GM23338 (cell line): ENCODE measurements at places on chromosomes 6 and 20. TPM values are rescaled to one million over a fixed set of nuclear protein-coding genes. Genes with fewer than 3 reads are reported as not detected.

OLIG3 gene
- total RNA-seq = 0.27 and 1.1 TPM in 2 replicates

LTB gene
- total RNA-seq = not detected in 2 replicates

KCNK16 gene
- total RNA-seq = not detected in 2 replicates

GRCh38 chr20:18108326-18108725, 29.3 kb upstream of the KAT14 start:
- H3K4me1 ChIP-seq = no peaks in the 10 kb centered on the region
- no peaks in the 10 kb centered on the region for H3K36me3 ChIP-seq
- DNase-seq = no peak
- H3K27me3 ChIP-seq = no peaks in the 10 kb centered on the region
- H3K4me3 ChIP-seq = no peak overlapping the region
- no peak overlapping the region for H3K27ac ChIP-seq

- H3K4me1 ChIP-seq = no peaks in the 10 kb centered on the region
- H3K4me3 ChIP-seq = no peak overlapping the region
- no peaks in the 10 kb centered on the region for H3K36me3 ChIP-seq
- H3K27ac ChIP-seq = no peak overlapping the region
- no peak for DNase-seq
These were observed 45.7 kb downstream of the TINAG start for GRCh38 chr6:54353975-54354374.

DNA sequence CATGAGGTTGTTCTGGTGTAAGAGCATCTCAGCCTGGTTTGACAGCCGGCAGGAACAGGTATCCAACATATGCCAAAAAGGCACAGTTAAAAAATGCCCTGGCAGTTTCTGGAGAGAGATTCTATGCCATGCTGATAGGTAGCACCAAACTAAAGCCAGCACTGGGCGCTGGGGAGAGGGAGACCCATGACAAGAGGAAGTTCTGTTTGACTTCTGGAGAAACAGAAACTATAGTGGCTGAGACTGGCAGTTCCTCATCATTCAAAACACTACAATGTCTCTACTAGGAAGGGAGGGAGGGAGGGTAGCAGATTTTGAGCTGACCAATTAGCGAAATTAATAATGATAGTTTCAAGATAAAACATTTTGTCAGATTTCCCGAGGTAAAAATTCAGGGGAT, 174.1 kb downstream of the ADAT2 start:
- H3K27me3 ChIP-seq = no peaks in the 10 kb centered on the region
- H3K4me3 ChIP-seq = no peak overlapping the region
- no peak overlapping the region for H3K27ac ChIP-seq
- no peaks in the 10 kb centered on the region for H3K4me1 ChIP-seq

DNA sequence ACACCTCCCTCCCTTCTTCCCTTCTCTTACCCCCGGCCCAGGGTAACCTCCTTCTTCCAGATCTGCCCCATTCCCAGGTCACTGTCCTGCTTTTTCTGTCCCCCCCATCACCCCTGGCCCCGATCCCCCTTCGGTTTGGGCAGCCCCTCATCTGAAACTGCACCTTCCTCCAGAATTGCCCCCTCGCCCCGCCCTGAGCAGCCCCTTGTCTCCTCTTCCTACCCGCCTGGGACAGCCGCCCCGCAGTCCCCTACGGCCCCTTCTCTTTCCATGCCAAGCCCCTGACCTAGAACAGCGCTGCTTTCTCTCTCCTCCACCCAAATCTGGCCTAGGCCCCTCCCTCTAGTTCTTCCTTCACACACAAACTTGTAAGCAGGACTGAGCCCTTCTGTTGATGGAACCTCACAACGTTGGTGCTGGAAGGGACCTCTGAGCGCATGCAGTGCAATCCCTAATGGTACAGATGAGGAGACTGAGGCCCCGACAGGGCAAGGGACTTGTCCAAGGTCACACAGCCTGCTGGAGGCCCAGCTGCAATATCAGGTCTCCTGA, 630 bp downstream of the PPP2R5D start:
- peaks cover 10% of the 10 kb centered on the region for H3K4me1 ChIP-seq
- 0 out of 2 replicates have a peak, but pooled peaks cover 5% of the 10 kb centered on the region for H3K36me3 ChIP-seq
- peak; percentile 65 for DNase-seq
